ENCODE measurements at places on chromosomes 3 and 15.
A peak's percentile ranks its signal among the peaks of the same experiment; 100 is the strongest.

DNA sequence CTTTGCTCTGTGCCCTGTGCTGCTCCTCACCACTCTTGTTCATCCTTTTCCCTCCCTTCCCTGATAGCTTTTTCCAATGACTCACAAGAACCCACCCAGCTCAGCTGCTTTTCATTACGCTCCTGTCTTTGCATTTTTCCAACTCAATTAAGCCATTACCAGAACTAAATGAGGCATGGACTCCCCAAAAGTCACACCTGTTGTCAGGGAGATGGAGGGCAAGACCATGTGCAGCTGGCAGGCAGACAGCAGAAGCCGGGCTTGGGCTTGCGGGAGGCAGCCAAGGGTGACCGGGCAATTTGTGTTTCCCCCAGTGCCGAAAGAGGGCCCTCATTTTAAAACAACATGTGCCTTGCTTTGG lies 64.3 kb downstream of the CASR start:
- DNase-seq: peak; percentile 14

DNA sequence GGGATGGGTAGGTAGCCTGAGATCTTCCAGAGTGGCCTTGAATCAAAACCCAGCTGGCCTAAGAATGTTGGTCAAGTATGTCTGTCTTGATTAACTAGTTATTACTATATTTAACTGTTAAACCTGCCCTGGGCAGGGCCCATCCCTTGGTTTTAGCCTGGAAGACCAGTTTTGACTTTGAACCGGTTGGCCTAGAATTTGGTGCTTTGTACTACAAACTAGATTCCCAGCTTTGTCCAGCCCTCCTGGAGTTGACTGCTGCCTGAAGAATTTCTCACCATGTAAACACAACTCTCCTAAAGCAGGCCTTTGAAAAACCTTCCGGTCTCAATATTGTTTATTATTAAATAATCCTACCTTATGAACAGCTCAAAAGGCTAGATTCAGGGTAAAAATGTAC lies 16.0 kb downstream of the C15orf62 start:
- peak; percentile 27 for DNase-seq

- DNase-seq: peak; percentile 89
Observed at GRCh38 chr3:146250449-146251382, at the start of gene PLSCR4. PLSCR4 (minus strand) TSS chr3:146251105; CDS start chr3:146222071, 29,034 bp downstream.

GRCh38 chr3:50466177-50466576 lies 37.3 kb downstream of the CACNA2D2 start:
- no peak for DNase-seq

- DNase-seq: no peak
Observed at GRCh38 chr3:181756645-181757297, 45.0 kb downstream of the SOX2 start.

DNA sequence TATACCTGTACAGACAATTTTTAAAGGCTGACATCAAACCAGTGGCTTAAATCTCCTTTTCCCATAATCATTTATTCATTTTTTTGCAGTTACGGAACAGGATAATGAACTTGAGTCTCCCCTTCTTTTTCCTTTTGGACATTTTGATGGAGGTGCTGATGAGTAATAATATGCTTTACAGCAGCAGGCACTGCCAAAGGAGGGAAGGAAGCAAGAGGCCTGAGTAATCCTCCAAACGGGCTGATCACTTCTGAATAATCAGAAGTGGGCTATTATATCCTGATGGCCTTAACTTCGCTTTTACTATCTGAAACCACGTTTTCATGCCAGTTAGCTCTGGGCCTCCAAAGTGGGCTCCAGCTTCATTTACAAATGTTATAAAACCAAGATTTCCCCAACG lies 527.2 kb downstream of the FOXP1 start:
- DNase-seq: no peak

GRCh38 chr15:76391309-76391708 lies 54.7 kb downstream of the ISL2 start:
- no peak for DNase-seq

GRCh38 chr15:36579792-36580431 lies 486 bp downstream of the CDIN1 start:
- peak; percentile 40 for DNase-seq

- DNase-seq: no peak
Observed at GRCh38 chr15:67108122-67108961, 42.9 kb downstream of the SMAD3 start.

GRCh38 chr3:106231086-106231485 lies 362.3 kb upstream of the CBLB start:
- no peak for DNase-seq

DNA sequence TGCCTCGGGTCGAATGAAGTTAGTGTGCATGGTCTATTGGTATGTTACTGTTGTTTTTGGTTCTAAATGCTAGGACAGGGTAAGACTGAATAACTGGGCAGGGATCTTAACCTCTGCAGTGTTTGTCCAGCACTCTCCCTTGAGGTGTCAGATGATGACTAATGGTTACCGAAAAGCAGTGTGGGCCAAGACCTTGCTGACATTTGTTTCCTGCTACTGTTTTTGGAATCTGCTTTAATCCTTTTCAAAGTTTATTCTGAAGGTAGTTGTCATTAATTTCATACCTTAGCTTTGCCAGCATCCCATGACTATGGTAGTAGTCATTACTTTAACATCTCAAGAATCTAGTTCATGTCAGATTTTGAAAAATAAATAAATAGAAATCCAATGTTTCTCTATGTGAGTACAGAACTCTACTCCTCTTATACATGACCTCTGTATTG lies 117.0 kb downstream of the P3H2 start:
- no peak for DNase-seq

DNA sequence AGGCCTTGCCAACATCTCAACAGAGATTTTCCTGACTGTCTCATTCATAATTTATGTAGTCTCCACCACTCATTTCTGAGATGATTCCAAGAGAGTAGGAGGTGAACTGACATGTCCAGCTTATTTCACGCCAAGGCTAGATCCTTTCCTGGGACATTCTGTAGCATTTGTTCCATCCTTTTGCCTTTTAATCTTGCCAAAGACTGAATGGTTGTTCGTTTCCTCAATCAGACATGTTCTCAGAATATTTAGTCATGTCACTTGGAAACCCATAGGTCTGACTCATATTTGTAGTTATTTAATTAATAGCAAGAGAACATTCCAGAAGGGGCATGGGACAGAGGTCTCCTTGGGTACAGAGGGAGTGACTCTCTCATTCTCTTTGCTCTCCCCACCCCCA lies 80.9 kb downstream of the DHX36 start:
- DNase-seq: no peak

DNA sequence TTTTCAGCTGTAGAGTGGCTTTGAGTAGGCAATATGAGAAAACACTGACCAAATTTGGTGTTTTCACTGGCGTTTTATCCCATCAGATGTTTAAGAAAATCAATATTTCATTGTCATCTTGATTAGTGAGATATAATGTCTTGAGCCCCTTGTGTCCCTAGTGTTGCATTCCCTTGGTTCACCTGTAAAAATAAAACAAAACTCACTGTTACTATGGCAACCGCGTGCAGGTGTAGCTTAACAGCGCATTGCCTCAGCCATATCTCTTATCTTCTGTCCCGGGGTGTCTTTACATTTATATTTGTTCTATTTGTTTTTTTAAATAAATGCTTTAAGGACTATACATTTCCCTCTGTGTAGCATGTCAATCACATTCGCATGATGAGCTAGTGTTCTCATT lies 551.6 kb downstream of the ZIC1 start:
- DNase-seq: no peak

GRCh38 chr3:12629560-12629959 lies 34.4 kb downstream of the RAF1 start:
- peak; percentile 76 for DNase-seq

DNA sequence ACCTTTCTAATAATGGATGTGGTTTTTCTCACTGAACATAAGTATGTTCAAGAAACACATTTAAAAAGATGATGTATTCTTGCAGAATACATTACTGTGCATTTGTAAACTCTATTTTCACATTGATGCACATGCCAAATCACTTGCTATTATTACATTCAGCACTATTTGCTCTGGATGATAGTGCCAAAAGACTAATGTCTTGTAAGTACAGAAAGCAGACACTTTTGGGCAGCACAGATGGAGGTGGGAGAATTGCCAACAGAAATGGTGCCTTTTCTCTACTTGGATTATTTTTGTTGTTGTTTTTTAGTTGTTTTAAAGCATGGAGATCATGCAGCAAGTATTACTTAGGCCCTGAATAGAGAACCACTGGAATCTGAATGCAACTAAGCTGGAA lies 10.2 kb upstream of the FGF12 start:
- DNase-seq: no peak

GRCh38 chr3:123702720-123703119 lies 117.9 kb upstream of the HACD2 start:
- no peak for DNase-seq

- no peak for DNase-seq
Observed at GRCh38 chr3:55518451-55518850, 31.3 kb upstream of the WNT5A start.

DNA sequence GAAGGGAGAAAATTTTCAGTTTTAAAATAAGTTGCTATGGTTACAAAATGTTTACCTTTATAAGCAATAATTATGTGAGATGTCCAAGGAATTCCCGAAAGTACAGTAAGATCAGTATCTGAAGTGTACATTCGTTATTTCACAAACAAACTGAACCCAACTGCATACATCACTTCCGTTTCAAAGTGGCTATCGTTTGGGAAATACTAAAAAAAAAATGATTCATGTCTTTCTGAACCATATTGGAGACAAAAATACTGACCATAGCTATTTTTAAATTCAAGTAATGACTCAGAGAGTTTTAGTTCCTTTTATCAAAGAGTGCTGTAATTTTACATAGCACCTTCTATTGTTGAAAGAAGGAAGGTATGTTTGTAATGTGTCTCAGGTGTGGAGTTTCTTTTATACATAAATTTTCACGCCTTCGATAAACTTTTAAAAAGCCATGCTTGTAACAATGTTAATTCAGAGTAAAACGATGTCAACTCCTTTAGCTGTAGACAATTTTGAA lies 8.0 kb upstream of the ANKRD28 start:
- DNase-seq: no peak

- DNase-seq: no peak
Observed at GRCh38 chr3:99768126-99768525, 49.5 kb upstream of the CMSS1 start.

- DNase-seq: no peak
Observed at GRCh38 chr3:3307491-3307890, 128.0 kb upstream of the CRBN start.

- DNase-seq: no peak
Observed at GRCh38 chr3:172595664-172596393, 72.6 kb upstream of the TNFSF10 start.

DNA sequence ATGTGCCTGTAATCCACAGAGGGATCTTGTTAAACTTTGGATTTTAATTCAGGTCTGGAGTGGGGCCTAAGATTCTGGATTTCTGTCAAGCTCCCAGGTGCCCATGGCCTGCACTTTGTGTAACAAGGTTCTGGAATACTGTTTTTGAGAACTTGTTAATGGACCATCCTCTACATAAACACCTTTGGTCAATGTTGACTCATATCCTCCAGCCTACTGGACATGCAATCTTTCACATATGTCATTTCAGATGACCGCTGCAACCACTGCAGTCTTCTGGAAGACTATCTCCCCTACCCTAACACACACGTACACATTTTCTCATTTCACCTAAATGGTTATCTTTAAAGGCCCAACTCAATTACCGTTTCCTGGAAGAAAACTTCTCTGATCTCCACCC lies 302.1 kb upstream of the TPRG1 start:
- DNase-seq: no peak

- DNase-seq: no peak
Observed at GRCh38 chr15:101358895-101359294, 63.8 kb upstream of the SNRPA1 start.

GRCh38 chr3:148379763-148380382 lies 317.8 kb upstream of the AGTR1 start:
- DNase-seq: no peak

DNA sequence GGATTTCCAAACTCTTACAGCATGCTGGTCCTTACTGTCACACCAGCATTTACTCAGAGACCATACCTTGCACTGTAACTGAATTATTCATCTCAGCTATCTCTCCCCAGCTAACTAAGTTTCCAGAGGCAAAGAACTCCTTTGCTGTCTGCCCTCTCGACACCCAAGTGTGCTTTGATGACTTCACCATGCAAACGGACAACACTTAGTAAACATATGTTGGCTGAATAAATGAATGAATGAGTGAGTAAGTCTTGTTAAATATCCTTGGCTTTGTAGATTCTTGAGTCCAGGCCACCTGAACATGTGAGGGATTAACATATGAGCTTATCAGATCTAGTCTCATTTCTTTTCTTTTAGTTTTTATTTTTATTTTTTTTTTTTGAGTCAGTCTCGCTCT lies 138.2 kb downstream of the PLD1 start:
- DNase-seq: no peak

DNA sequence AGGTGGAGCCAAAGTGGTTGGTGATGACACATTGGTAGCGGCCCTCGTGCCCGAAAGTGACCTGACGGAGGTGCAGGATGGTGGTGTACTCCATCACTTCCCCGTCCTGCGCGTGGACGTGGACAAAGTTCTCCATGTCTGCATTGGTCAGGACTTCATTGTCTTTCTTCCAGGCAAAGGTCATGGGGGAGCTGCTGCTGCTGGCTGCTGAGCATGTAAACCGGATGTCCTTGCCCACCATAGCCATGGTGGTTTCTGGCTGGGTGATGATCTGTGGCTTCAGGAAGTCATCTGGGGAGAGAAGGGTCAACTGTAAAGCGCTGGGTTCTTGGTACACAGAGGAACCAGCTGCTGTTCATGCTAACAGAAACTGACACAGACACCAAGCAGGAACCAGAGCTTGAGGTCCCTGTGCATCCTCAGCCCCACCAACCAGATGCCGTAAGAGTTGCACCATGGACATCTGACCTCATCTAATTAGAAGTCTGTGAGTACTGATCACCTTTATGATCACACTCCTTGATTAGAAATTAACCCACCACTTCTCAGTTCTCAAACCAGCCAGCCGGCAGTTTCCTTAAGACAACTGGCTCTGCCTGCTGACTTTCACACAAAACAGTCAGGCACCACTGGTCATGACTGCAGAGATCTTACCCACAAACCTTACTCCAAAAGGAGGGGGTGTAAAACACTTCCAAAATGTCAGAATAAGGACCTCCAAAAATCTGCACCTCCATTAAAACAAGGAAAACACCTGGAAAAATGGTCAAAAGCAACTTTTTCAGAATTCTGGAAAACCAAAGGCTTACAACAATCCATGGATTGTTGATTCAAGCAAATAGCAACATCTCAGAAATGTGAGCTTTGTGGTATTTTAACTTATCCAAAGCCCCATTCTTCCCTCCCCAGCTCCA lies 114.6 kb downstream of the LRIG1 start:
- peak; percentile 29 for DNase-seq

- DNase-seq: no peak
Observed at GRCh38 chr15:31202953-31203352, 101.4 kb upstream of the TRPM1 start.

- no peak for DNase-seq
Observed at GRCh38 chr3:29760226-29760685, 479.4 kb downstream of the RBMS3 start.

- no peak for DNase-seq
Observed at GRCh38 chr3:52534281-52535183, 875 bp upstream of the NT5DC2 start.

- DNase-seq: no peak
Observed at GRCh38 chr3:142837526-142837925, 51.4 kb downstream of the PCOLCE2 start.
